ENCODE measurements at places on chromosomes 7 and 10. TPM values are rescaled to one million over a fixed set of nuclear protein-coding genes. Genes with fewer than 3 reads are reported as not detected.

DNA sequence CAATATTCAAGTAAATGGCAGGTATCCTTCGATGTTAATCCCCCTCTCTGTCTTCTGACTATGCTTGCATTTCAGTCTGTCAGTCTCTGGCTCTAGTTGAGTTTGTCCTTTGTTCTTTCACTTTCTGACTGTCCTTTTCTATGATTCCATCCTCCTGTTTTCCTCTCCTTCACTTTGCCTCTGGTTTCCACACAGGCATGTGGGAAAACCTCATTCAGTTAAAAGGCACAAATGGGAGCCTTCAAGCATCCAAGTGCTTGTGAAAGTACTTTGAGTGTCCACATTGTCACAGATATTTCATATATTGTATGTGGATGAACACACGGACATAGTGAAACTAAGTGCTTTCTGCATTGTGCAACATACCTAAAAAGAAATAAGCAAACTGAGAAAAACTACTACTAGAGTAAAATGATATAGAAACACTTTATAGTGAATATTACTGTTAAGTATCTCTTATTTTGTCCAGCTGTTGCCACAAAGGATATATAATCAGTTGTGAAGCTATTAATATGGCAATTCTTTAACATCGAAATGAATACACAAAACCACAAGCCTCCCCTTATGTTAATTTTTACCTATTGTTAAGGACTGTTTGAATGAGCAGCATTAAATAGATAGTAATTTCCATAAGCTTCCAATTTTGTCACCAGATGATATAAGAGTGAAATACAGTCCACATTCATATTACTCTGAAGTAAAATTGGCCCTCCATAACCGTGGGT is 71.7 kb downstream of the NRBF2 start:
- DNase-seq: no peak

DNA sequence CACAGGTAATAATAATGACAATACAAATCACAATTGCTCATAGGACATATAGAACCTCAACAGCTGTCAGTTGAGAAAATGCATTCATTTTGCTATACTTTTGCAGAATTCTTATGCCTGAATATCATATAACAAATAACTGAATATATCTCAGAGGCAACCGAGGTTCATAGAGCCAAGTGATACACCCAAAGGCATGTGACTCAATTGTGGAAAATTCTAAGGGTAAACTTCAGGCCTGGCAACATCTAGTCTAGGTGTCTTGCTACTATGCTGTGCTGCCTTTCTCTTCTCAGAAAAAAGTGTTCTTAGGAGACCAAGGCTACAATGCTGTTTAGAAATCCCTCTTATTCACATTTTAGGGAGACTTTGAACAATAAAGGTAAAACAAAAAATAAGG is 270.7 kb downstream of the BAMBI start:
- DNase-seq: no peak

GRCh38 chr7:151721694-151722093 is 155.2 kb downstream of the PRKAG2 start:
- no peak for DNase-seq

DNA sequence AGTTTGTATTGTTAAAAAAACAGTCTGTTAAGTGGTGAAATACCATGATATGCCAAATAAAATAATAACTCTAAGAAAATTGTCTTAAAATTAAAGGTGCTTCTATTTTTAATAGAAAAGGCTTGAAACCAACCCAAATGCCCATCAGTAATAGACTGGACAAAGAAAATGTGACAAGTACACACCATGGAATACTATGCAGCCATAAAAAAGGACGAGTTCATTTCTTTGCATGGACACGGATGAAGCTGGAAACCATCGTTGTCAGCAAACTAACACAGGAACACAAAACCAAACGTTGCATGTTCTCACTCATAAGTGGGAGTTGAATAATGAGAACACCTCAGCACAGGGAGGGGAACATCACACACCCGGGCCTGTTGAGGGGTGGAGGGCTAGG is 7.1 kb downstream of the CNTNAP2 start:
- DNase-seq: no peak

DNA sequence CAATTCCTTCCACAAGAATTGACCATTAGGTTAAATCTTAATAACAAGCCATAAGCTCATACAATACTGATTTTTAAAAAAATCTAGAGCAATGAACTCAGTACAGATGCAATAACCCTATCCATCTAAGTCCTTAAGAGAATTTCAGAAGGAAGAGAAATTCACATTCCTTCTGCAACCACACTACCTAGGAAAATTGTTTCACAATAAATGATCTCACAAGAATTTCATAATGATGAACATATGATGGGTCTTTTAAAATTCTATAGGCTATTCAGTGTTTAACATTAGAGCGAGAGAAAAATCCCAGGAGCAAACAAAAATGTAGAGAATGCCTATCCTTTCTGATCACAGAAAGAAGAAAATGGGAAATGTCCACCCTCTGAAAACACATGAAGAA is 70.0 kb upstream of the MAGI2 start:
- no peak for DNase-seq

Gene TET1
- polyA plus RNA-seq: 9.4 TPM

DNA sequence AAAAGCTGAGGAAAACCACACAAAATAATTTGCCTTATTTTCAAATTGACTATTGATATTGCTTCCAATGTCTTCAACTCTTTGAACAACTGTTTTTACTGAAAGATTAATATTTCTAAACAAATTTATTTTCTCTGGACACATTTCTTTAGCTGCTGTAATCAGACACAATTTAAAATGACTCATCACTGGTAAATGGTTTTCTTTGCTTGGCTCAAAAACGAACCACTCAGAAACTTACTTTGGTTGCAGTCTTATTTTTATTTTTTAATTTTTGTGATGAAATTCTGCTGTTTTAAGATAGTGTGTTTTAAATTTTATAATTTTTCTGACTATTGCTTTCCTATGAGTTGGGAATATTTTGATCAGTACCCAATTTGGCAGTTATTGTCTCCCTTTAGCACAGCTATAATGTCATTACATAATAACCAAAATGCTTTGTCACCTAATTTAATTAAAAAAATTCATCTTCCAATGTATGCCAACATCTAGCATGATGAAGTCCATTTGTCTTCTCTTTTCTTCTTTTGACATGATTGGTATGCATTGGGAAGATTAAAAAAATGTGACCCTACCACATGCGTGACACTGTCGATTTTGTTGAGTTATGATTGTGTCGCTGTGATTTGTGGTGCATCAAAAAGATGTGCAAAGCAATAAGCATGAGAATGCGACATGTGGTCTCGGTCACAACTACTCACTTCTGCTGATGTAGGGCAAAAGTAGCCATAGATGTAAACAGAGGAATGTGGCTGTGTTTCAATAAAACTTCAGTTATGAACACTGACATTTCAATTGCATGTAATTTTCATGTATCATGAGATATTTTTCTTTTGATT is 222.3 kb downstream of the SUGCT start:
- no peak for DNase-seq

- no peak for DNase-seq
Measured at GRCh38 chr7:50920031-50920635, 137.4 kb upstream of the GRB10 start.

GRCh38 chr7:113763226-113763625 is 155.6 kb downstream of the PPP1R3A start:
- no peak for DNase-seq

Gene DYNC1I1
- polyA plus RNA-seq: 0.82 TPM

DNA sequence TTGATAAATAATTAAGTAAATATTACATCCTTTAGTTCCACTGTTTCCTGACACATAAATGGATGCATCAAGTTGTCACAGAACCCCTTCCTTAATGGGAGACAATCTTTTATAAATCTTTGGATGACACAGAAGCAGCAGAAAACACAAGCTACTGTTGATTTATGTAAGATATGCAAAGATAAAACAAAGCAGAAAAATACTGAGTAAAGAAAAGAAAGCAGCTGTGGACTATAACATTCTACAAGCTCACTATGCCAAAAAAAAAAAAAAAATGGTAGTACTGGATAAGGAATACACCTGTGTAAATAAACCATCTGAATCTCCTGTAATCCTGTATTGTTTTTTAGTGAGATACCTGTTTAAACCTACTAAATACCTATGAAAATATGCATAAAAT is 92.0 kb upstream of the FAM180A start:
- no peak for DNase-seq

Gene PLCE1
- 49.1 TPM for polyA plus RNA-seq
